ENCODE measurements at places on chromosomes 7 and 10. TPM values are rescaled to one million over a fixed set of nuclear protein-coding genes. Genes with fewer than 3 reads are reported as not detected.

SLC39A12 gene
- not detected for total RNA-seq

MRLN gene
- not detected for total RNA-seq

MMP21 gene
- not detected for total RNA-seq

MMD2 gene
- total RNA-seq: not detected

COL28A1 gene
- not detected for total RNA-seq

PSD gene
- 2.8 TPM for total RNA-seq

CDCA7L gene
- 103 TPM for total RNA-seq

GRID1 gene
- not detected for total RNA-seq

RAB19 gene
- total RNA-seq: 5.0 TPM

PTPN20 gene
- total RNA-seq: 0.07 TPM

PDIA4 gene
- total RNA-seq: 82.3 TPM

Data from activated CD8-positive, alpha-beta memory T cell treated with anti-CD3 and anti-CD28 coated beads, Interleukin-2, amount 10 ng/mL, durations not matched to agents 7 days and 5 days (primary cell).